ENCODE measurements at places on chromosomes 3 and 15.

GRCh38 chr3:195895078-195895860 lies 13.1 kb downstream of the TNK2 start:
- DNase-seq = peak; percentile 41

DNA sequence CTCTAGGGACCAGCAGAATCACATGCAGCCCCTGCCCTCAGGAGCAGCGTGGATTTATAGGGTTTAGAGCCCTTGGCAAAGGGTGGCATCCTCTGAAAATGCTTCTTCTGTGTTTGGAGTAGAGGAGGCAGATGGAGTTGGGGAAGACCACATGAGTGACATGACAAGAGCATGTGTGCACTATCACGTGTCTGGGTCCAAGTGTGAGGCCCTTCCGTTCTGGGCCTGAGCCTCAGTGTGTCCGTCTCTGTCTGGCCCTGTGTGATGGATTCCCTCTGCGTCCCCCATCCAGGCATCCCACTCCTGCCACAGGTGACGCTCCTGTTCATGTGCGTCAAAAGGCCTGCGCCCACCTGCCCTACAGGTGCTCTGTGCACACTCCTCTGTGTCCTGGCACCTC lies 30.1 kb downstream of the FGD5 start:
- no peak for DNase-seq

GRCh38 chr3:24316887-24317383 lies 177.7 kb downstream of the THRB start:
- no peak for DNase-seq

DNA sequence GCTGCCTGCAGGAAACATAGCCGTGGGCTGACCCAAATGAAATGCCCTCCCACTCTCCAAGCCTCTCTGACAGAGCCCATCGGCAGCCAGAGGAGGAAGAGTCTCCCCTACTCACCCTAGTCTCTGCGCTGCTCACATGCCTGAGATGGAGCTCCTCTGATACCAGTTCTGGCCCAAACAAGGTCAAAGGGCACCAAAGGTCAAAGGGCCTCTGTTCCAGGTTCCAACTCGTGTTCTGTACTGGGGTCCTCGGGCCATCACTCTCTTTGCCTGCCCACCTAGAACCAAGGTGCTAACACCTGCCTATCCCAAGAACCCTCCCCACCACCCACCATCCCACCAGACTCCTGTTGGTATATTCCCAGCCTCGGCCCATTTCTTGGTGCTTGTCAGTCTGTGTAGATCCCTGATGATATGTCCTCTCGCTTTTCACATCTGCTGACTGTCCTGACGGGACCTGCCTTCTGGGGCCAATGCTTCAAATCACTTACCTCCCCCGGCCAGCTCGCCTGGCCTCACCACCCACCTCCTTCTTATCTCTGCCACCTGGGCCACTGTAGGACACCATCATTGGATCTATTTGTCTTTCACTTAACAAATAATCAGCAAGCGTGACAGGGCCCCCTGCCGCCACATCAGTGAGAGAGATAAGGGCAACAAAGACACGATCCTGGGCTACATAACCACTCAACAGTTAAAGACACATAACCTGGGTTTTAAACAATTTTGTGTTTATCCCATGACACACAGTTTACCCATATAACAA lies 90.4 kb downstream of the SRGAP3 start:
- no peak for DNase-seq

GRCh38 chr15:88954431-88955277 lies 41.5 kb upstream of the MFGE8 start:
- DNase-seq = peak; percentile 58

GRCh38 chr3:45087155-45087554 lies 59.0 kb downstream of the CDCP1 start:
- DNase-seq = no peak

GRCh38 chr3:132164469-132165092 lies 129.8 kb upstream of the CPNE4 start:
- DNase-seq = no peak

DNA sequence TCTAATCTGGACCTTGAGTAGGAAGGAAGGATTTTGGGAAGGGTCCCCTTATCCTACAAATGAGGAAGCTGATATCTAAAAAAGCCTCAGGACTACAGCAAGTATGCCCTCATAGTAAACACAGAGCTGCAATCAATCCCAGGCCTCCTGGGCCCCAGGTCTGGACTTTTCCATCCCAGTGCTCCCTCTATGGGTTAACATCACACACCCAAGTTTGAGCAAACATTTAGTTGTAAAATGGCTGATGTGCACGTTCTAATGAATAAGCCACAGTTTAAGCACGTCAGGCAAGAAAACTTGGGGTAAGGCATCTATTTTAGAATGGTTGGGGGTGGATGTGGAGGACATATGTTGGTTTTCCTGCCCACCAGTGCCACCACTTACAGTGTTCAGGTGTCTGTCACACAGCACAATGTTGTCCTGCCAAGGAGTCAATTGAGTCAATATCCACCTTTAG lies 44.3 kb upstream of the UBE2E1 start:
- no peak for DNase-seq

GRCh38 chr15:73522011-73522410 lies 79.0 kb downstream of the REC114 start:
- DNase-seq = no peak

DNA sequence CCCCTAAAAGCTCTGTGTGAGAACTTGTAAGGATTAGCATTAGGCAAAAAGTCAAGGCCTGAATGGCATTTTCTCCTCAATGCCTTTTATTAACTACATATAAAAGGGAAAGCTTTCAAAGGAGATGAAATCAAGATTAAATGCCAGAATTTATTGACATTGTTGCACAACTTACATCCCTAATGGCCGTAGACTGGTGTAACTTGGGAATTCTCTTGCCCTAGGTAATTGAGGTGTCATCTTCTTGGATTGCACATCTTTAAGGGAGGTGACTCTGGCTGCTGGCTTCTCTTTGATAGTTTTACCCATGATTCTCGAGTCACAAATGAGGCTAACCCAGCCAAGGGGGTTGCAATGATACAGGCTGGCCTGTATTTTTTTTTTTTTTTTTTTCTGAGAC lies 249.1 kb downstream of the TBL1XR1 start:
- DNase-seq = no peak

GRCh38 chr3:132606085-132606484 lies 9.0 kb downstream of the ACKR4 start:
- DNase-seq = no peak

DNA sequence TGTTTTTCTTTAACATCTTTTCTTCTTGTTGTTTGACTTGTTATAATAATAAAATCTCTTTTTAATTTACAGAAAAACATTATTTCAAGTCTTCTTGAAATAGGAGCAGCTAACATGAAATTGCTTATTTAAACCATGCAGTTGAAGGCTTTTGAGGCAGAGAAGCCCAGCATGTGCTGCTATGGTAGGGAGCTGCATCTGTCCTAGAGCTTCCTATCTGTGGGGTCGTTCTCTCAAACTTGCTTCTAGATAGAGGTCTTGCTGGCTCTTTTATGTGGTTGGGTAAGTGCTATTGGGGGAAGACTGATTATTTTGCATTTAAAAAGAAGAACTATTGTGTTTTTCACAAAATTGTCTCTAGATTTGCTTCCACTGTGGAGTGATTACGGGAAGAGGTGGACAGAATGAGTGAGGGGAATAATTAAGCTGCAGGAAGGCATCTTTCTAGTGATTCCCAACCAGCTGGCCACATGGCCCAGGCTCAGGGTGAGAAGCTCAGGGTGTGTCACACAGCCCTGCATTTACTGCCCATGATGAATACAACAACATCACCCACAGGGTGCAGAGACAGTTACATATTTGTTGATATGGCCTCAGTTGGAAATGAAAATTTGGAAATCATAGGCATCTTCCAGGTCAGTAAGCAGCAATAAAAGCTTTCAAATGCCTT lies 98.7 kb downstream of the CHST2 start:
- DNase-seq = no peak

GRCh38 chr3:114272271-114272670 lies 21.6 kb upstream of the TIGIT start:
- no peak for DNase-seq

DNA sequence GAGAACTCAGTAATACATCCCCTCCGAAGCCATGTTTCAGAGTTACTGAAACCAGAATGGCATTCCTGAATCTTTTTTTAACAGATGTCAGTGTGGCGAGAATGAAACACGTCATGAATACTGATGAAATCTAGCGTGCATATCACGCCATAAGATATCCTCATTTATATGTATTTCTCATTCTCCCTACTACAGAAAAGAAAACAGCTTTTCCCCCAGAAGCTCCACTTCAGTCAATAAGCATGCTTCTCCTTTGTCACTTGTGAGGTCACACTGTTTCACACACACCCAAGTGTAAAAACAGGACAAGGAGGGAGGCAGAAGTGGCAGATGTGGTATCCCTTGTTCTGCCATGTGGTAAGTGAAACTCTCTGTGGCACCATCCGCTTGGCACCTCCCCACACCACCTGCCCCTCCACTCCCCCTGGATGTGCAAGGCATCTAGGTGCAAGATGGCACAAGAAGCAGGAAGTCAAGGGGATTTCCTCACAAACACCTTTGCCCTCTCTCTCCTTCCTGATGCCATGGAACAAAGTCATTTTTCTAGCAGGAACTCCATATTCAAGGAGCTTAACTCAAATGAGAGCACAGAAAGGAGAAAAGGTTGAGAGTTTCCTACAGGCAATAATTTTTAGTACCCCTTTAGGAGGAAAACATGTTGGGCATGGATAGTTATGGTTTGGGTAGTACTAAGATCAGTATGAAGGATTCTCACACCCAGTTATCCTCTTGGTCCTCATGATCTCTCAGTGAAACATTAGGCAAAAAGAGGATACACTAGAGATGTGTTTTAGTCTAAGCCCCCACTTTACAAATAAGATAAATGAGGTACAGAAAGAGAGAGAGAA lies 47.5 kb upstream of the FRMD4B start:
- DNase-seq = no peak

DNA sequence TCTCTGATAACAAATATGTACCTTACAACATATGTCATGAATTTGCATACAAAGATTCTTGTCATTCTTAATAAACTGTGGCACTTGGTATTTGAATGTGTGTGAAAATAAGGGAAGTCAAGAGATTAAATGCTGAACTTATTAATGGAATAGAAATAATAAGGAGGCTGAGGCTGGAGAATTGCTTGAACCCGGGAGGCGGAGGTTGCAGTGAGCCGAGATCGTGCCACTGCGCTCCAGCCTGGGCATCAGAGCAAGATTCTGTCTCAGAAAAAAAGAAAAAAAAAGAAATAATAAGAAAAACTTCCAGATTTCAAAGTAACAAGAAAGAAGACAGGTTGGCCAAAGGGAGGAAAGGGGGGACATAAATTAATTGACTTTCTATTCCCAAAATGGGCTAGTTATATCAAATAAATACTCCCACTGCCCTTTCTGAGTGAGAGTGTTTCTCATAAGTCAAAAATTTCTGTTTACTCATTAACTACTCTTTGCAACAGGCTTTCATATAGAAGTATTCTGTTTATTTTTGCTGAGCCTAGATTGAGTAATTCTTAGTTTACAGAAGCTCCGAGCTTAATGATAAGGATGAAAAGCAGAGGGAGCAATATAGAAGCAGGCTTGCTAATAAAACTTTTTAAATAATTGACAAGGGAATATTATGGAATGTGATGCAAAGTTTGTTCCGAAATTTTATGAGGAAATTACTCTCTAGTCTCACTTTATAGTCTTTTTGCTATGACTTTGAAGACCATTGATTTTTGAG lies 25.6 kb downstream of the KNG1 start:
- no peak for DNase-seq

GRCh38 chr3:197171481-197172067 lies 126.8 kb downstream of the DLG1 start:
- DNase-seq = no peak

GRCh38 chr15:101019366-101019896 lies 100.3 kb downstream of the LRRK1 start:
- no peak for DNase-seq

DNA sequence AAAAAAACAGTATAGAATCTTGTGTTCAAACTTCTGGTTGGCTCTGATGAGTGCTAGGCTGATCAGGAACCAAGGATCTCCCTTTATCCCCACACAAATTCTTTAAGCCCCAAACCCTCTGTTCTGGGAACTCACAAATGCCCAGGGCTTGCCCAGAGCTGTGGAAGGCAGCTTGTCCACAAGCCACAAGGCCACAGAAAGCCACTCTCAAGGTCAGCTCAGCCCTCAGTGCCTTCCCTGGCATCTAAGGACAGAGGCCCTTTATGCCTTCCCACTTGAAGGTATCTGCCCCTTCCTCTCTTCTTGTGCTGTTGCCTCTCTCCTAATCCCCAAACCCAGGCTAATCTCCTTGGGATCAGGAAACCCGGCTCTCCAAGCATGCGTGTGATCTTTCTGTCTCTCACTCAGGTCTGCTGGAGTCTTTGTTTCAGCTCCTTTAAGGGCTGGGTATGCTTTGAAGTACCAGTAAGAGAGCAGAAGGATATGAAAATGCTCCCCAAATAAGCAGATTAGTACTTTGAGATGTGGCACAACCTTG lies 145.0 kb upstream of the TRIM42 start:
- no peak for DNase-seq

DNA sequence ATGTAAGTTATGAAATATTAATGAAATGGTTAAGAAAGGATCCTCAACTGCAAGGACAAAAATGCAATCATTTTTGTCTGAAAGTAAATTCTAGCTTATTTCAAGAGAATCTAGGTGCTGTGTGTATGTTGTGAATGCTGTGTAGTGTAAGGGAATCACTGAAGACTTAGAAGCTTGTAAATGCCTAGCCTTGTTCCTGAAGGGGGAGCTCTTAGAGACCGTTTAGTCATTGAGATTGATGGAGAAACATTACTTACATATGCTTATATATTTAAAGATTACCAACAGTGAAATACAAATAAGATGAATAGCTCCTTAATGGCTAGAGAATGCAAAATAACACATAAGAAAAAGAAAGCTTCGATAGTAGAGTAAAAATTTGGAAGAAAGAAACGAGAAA lies 67.9 kb downstream of the CNTN4 start:
- DNase-seq = no peak

DNA sequence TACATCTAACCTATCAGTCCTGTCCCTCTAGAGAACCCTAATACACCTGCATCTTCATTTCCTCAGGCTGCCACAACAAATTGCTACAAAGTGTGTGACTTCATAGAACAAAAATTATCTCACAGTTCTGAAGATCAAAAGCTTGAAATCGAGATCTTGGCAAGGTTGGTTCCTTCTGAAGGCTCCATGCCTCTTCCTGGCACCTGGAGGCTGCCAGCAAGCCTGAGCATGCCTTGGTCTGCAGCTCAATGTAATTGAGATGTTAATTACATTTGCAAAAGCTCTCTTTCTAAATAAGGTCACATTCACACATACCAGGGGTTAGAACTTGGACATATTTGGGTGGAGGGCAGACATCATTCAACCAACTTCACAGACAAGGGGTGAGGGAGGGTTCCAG lies 86.4 kb upstream of the ABHD17C start:
- DNase-seq = no peak

Data from hippocampal formation (tissue), 2 donors.